Stimulated activated CD8-positive, alpha-beta memory T cell treated with anti-CD3 and anti-CD28 coated beads, Interleukin-12 subunit alpha, Interleukin-12 subunit beta, amount 100 ng/mL, for 4 hours (primary cell): ENCODE measurements at places on chromosomes 13 and 19.

- no peak for DNase-seq
Measured at GRCh38 chr19:4260613-4261191, 13.8 kb downstream of the YJU2 start.

GRCh38 chr19:8206147-8207087 is 2.8 kb upstream of the CERS4 start:
- DNase-seq, result no peak

DNA sequence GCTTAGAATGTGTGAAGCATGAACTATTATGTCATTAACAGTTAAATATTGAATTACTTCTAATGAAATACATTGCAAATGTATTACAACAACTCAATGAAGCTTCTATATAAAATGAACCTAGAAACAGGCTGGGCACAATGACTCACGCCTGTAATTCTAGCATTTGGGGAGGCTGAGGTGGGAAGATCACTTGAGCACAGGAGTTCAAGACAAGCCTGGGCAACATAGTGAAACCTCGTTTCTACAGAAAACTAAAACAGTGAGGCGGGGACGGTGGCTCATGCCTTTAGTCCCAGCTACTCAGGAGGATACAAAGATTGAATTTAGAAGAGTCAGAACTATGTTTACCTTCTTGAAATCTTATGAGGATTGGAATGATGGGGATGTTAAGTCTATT is 505.1 kb downstream of the SLITRK5 start:
- DNase-seq, result no peak

GRCh38 chr13:34657716-34658115 is 284.4 kb upstream of the NBEA start:
- DNase-seq, result no peak

GRCh38 chr19:5244351-5244750 is 96.3 kb downstream of the PTPRS start:
- no peak for DNase-seq

DNA sequence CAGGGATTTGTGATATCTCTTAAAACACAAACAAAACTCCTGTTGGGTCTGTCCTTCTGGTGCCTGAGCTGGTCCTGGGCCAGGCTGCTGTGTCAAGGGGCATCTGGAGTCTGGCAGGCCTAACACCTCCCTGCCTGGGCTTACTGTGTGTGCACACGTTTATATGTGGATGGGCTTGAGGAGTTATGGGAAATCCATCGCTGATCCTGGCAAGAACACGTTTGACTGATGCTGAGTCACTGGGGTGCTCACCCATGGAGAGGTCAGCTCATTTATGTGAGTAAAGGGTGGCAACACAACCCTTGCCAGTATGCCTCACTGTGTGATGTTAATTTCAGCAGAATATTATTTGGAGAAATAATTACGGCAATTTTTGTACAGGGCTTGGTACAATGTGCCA is 44.5 kb upstream of the PCDH8 start:
- no peak for DNase-seq

GRCh38 chr19:48445256-48445605 is 552 bp upstream of the GRWD1 start:
- no peak for DNase-seq

- no peak for DNase-seq
Measured at GRCh38 chr13:38361542-38362262, 12.1 kb downstream of the UFM1 start.

GRCh38 chr19:44647144-44647543 is 3.4 kb downstream of the PVR start:
- DNase-seq, result no peak

GRCh38 chr19:3725121-3725520 is 16.9 kb downstream of the TJP3 start:
- DNase-seq, result no peak

DNA sequence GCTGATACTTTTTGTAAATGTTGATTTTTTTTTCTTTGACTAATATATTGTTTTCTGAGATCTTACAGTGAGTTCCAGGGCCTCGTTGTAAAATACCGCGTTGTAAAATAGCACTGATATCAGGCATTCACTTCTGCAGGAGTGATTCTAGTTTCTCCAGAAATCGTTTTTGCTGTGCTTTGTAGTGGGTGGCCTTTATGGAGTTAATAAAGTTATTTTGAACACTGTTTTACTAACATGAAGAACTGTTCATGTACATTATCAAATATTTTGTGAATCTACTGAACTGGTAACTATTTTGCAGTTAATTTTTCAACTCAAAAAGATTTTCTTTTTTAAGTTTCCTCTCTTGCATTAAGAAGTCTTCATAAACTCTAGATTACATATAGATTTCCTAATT is 985 bp upstream of the ZNF266 start:
- no peak for DNase-seq

DNA sequence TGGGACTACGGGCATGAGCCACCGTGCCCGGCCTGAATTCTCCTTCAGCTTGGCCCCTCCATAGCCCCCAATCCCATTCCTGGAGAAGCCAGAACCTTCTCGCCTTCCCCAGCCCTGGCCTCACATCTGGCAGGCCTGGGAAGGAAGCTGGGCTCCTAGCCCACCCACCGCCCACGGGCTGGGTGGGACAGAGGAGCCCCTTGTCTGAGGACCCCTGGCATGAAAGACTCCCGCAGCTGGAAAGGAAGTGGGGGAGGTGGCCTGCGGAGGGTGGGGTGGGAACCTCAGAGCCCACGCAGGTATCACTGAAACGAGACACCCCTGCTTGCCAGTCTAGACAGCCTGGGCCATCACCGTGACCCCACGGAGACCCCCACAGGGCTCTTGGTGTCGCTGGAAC is 7.7 kb upstream of the NANOS3 start:
- no peak for DNase-seq

- no peak for DNase-seq
Measured at GRCh38 chr13:22836475-22836874, 344.3 kb upstream of the SGCG start.

GRCh38 chr13:33855371-33855895 is 37.5 kb downstream of the RFC3 start:
- DNase-seq, result no peak

GRCh38 chr13:100738176-100738855 is 63.7 kb upstream of the TMTC4 start:
- DNase-seq, result no peak

DNA sequence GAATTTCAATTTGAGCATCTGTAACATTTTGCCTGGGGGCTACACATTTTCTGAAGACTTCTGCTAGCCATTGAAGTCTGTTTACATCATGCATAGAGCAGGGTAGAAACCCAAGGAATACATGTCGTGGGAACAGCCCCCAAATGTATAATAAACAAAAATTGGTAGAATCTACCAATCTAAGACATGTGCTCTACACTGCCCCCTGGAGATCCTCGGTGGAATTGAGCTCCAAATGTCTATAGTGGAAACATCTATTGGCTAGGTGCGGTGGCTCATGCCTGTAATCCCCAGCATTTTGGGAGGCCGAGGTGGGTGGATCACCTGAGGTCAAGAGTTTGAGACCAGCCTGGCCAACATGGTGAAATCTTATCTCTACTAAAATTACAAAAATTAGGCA is 57.3 kb downstream of the MBD3L2B start:
- no peak for DNase-seq

DNA sequence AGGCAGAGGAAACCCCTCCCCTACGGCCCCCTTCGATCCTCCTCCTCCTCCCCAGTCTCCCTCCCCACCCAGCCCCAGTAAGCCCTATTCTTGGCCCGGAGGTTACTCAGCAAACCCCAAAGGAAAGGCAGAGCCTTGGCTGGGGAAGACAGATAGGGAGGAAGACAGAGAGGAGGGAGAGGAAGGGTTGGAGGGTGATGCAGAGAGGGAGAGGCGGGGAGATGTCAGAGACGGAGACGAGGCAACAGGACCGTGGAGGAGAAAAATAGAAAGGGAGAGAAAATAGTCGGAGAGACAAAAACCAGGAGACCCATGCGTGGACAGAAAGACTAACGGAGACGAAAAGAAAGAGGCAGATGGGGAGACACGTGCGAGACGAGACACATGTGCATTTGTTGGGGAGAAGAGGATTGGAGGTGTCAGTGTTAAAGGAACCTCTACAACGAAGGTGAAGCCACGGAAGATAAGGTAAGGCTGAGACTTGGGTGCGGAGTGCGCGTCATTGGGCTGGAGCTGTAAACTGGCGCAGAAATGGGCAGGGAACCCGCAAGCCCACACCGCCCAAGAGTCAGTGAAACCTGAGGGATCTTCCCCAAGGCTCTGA is 2.9 kb downstream of the TGFB1 start:
- no peak for DNase-seq
